ENCODE measurements at places on chromosomes 16 and 17.

- DNase-seq = no peak
These were observed 36.2 kb downstream of the PRMT7 start for GRCh38 chr16:68346892-68347480.

DNA sequence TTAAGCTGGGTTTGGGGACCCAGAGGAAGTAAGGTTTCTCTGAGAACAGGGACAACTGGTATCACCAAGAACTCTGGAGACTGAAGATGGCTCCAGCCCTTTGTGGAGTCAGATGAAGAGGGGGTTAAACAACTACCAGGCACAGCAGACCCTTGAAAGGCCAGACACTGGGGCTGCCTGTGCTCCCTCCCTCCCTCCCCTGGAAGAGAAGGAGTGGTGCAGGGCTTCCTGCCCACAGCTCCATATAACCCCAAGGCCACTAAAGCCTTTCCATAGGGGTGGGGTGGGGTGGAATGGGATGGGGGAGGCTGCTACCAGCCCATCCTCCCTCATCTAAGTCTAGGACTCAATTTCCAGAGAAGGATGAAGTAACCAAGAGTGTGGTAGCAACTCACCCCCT, 66.7 kb downstream of the CCDC182 start:
- DNase-seq = peak; percentile 4

GRCh38 chr16:2016407-2016922, 3.1 kb upstream of the NPW start:
- DNase-seq = no peak

GRCh38 chr17:51742571-51742970, 415.9 kb downstream of the CA10 start:
- DNase-seq = no peak

- DNase-seq = no peak
These were observed 24.6 kb downstream of the CCDC182 start for GRCh38 chr17:57720386-57721035.

- no peak for DNase-seq
These were observed 492.0 kb upstream of the ERCC4 start for GRCh38 chr16:13427943-13428342.
